Glutamatergic neuron (in vitro differentiated cells): ENCODE measurements at places on chromosomes 7 and 10. TPM values are rescaled to one million over a fixed set of nuclear protein-coding genes. Genes with fewer than 3 reads are reported as not detected.

The PAPOLB gene
- total RNA-seq = 1.2 TPM

The COL28A1 gene
- total RNA-seq = 0.39 TPM

The OR2A12 gene
- total RNA-seq = not detected

The PRR15 gene
- not detected for total RNA-seq

The OR2A7 gene
- 0.22 TPM for total RNA-seq

The IFIT1B gene
- not detected for total RNA-seq

The SRGN gene
- total RNA-seq = not detected

The TRAPPC14 gene
- 42.4 TPM for total RNA-seq

The IQUB gene
- 0.98 TPM for total RNA-seq

DNA sequence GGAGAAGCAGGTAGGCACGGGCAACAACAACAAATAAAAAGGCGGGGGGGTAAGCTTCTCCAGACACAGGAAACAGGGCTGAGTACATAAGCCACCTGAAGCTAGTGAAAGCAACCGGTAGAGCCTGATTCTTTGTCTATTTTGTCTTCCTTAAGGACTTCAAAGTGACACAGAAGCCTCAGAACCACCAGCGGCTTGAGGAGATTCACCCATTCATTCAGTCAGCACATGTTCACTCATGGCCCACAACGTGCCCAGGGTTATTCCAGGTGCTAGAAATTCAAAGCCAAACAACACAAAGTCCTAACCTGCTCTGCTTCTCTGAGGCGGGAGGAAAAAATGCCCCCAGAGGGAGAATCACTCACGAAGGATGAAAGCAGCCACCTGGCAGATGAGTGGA, 69.3 kb upstream of the C7orf33 start:
- DNase-seq = no peak

DNA sequence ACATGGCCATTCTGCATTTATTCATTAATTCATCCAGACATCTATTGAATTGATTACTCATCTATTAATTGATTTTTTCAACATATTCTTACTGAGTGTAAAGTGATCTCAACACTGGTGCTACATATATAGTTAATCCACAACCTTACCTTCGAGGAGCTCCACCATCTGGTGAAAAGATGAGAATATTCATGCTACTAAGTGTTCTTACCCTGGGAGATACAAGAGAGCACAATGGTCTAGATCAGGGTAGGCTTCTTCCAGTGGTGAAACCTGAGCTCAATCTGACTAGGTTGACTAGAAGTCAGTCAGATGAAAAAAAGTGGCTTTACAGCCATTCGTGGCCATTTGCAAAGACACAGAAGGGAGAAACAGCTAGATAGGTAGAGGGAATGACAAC, 507.4 kb downstream of the ANKRD7 start:
- no peak for DNase-seq

DNA sequence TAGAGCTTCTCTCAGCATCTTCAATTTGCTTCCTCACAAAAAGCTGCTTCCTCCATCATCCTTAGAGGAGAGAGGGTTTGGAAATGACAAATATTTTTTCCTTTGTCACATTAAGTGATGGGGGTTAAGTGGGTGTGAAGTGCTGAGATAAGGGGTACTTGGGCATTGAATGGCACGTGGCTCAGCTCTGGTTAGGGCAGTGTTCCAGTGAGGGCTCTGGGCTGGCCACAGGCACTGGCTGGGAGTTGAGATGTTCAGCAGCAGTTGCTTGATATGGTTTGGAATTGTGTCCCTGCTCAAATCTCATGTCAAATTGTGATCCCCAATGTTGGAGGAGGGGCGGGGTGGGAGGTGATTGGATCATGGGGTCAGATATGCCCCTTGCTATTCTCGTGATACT, 33.7 kb upstream of the CHCHD3 start:
- DNase-seq = no peak

GRCh38 chr10:11026773-11027172, 9.1 kb downstream of the CELF2 start:
- no peak for DNase-seq

- DNase-seq = peak; percentile 41
Measured at GRCh38 chr10:102776779-102777456, 33.2 kb downstream of the WBP1L start.

- DNase-seq = no peak
Measured at GRCh38 chr10:2296179-2296891, 559.0 kb upstream of the ADARB2 start.

DNA sequence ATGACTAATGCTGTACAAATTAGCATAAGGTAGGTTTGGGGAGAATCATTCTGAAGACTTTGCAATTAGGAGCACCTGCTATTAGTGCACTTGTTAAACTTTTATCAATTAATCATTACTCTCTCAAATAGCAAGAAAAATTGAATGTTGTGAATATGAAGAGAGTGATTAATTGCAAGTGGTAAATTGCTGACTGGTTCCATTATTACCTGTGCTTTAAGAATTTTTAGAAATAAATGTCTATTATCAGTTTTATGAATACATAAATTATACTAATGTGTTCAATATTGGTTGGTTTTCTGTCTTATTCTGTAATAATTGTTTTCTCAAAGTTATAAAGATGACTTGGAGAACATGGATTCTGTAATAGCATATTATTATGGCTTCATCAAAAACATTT, 47.3 kb upstream of the TMEM26 start:
- no peak for DNase-seq

- DNase-seq = peak; percentile 70
Measured at GRCh38 chr7:155003092-155003375, at the start of gene PAXIP1. PAXIP1 (minus strand) TSS chr7:155003124; CDS start chr7:155002929, 195 bp downstream.

GRCh38 chr10:15202639-15203038, 34.1 kb upstream of the NMT2 start:
- no peak for DNase-seq

GRCh38 chr7:127251465-127252376, 1.0 kb downstream of the GRM8 start:
- peak; percentile 43 for DNase-seq

- peak; percentile 29 for DNase-seq
Measured at GRCh38 chr7:2638224-2638991, 6.6 kb downstream of the TTYH3 start.

- no peak for DNase-seq
Measured at GRCh38 chr7:17118412-17118811, 180.0 kb upstream of the AHR start.

GRCh38 chr7:17326378-17326777, 27.9 kb downstream of the AHR start:
- DNase-seq = no peak

- no peak for DNase-seq
Measured at GRCh38 chr10:53487019-53487983, 714.7 kb upstream of the MBL2 start.

- no peak for DNase-seq
Measured at GRCh38 chr10:69723653-69724052, 78.1 kb upstream of the COL13A1 start.

DNA sequence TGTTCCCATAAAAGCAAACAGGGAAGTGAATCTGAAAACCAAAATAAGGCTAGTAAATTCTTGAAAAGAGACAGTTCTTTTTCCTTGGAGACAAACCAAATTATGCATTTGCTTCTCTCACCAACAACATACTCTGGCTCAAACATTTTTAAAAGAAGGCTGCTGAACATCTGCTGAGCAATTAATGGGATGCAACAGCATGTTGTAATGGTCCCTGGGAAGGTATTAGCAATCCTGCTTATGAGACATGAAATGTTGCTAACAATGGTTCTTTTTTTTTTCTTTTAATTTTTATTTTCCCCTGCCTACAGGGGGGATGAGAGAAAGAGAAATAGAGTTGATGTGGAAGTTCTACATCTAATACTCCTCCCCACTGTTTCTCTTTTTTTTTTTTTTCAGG, 572.1 kb downstream of the SORCS1 start:
- DNase-seq = no peak

- DNase-seq = no peak
Measured at GRCh38 chr10:7345717-7346116, 65.1 kb downstream of the SFMBT2 start.

DNA sequence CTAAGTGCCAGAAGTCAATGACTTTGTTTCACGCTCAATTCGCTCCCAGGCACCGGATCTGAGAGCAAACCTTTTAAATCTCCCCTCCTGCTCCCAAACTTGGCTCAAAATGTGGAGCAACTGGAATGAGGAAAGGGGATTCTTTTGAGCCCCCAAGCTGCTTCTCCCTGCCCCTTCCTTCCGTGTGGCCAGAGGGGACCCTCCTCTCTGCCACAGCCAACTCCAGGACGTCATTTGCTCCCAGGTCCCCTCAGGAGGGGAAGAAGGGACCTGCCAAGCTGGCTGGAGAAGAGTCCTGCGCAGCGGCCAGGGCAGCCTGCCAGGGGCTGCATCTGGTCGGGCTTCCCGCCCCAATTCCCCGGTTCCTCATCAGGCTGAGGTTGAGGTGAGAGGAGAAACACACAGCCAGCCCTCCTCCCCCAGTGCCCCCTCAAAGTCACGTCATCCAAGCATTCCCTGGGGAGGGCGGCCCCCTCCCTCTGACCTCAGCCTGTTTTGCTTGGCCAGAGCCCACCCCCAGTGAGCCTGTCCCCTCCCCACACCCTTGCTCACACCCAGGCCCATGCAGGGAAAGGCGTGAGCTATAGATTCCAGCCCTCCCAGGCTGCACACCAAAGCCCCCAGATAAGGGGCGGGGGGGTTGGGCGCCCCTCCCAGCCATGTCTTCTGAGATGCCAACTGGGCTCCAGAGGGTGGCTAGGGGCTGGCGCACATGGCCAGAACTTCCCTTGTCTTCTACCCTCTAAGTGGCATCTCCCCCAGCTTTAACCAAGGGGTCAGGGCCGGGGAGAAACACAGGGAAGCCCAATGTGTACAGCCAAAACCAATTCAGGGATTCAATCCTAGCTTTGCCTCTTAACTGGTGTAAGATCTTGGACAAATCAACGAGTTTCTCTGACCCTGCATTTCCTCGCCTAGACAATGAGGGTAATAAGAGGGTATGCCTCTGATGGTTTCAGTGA, 35.0 kb downstream of the SH3PXD2A start:
- DNase-seq = no peak

DNA sequence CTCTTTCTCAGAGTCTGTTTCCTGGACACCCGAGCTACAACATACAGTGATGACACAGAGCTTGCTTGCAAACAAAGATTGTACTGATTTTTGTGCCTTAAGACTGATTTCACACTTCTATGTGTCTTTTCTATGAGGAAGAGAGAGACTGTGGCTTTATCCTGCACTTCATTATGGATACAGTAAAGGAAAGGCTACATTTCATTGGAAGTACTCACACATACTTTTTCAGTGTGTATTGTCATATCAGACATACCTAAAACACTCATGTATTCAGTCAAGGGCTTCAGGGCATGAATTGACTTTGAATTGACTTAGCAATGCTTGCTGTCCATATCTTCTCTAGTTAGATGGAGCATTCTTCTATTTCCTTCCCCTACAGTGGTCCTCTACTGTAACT, 135.5 kb upstream of the IMMP2L start:
- DNase-seq = no peak

- DNase-seq = peak; percentile 62
Measured at GRCh38 chr7:74051629-74052410, 23.8 kb downstream of the ELN start.

GRCh38 chr10:124672181-124672638, 72.0 kb downstream of the FAM53B start:
- DNase-seq = peak; percentile 51

- DNase-seq = no peak
Measured at GRCh38 chr10:17781856-17782255, 27.3 kb upstream of the MRC1 start.

GRCh38 chr7:86904949-86905834, 154.3 kb downstream of the ELAPOR2 start:
- no peak for DNase-seq

GRCh38 chr10:71431239-71432100, 34.8 kb downstream of the CDH23 start:
- DNase-seq = no peak

- DNase-seq = no peak
Measured at GRCh38 chr10:6083523-6084475, 5.0 kb upstream of the RBM17 start.

DNA sequence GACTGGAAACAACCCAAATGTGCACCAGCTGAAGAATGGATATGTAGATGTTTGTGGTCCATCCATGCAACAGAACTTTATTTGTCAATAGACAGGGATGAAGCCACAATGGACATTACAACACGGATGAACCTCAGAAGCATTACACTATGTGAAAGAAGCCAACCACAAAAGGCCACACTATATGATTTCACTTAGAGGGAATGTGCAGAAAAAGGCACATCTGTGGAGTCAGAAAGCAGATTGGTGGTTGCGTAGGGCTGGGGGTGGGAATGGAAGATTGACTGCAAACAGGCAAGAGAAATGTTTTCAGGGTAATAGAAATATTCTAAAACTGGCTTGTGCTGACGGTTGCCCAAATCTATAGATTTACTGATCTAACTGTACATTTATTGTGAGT, 34.3 kb upstream of the WASHC2A start:
- DNase-seq = no peak

- no peak for DNase-seq
Measured at GRCh38 chr10:69908124-69908523, 106.4 kb downstream of the COL13A1 start.

DNA sequence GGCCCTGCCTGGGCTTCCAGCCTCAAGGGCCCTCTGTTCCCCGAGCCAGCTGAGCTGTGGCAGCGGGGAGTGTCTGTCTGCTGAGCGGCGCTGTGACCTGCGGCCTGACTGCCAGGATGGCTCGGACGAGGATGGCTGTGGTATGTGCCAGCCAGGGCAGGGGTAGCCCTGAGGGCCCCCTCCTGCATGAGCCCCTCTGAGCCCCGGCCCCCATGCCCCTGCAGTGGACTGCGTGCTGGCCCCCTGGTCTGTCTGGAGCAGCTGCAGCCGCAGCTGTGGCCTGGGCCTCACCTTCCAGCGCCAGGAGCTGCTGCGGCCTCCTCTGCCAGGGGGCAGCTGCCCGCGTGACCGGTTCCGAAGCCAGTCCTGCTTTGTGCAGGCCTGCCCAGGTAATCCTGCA, 28.4 kb upstream of the ZNF467 start:
- no peak for DNase-seq

GRCh38 chr10:80530251-80530650, 7.5 kb upstream of the SH2D4B start:
- no peak for DNase-seq

DNA sequence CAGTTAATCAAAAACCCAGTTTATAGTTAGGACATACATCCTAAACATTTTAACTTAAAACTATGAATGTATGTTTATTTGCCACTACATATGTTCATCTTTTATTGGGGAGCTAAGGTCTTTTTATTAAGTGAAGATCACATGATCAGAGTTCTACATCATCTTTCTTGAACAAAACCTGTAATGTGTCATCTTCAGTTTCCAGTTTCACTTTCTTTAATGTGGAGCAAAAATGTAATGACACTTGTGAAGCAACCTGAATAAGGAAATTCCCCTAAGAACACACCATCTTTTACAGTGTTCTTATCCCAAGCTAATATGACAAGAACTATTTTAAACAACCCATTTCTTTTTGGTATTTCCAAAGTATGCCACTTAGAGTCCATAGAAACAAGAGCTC, 166.7 kb upstream of the BET1 start:
- DNase-seq = no peak
